Suppressor macrophage (primary cell): ENCODE measurements at places on chromosomes 4 and X.

DNA sequence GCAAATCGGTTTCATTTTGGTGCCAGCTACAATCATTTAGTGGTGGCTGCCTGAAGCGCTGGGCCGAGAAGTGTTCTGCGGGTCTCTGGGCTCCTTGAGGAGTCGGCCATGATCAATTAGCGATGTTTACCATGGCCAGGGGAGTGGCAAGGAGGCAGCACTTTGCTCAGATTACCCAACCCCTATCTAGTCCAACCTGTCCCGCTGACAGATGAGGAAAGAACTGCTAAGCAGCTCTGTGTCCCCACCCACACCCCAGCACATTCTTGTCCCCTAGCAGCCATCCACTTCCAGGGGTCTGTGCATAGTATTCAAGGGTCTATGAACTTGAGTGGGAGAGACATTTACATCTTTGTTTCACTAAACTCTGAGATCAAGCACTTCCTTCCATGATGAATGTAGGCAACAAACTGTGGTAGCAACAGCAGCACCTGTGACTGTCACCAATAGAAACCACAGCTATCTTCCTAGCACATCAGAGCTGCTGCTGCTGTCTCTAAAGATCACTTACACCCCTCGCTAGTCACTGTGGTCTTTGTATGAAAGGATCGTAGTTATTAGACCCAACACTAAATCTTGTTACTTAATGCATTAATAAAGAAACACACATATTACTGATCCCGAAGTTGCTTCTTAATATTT lies 331.6 kb downstream of the BCOR start:
- no peak for DNase-seq

- no peak for DNase-seq
These were observed 168.5 kb downstream of the IL15 start for GRCh38 chr4:141804836-141805235.

- no peak for DNase-seq
These were observed 62.0 kb downstream of the ASMT start for GRCh38 chrX:1676866-1677265.

DNA sequence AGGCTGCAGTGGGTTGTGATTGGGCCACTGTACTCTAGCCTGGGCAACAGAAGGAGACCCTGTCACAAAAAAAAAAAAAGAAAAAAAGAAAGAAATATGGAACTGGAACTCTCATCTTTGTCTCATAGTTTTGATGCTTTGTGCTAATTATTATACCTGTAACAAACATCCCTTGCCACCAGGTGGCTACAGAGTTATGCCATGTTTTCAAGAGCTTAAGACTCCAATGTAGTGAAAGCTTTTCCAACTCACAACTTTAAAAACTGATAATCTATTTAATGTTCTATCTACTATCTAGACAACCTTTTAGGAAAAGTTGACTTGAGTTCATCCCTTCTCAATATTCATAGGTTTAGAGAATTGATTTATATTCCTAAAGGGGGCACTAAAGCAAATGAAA lies 42.4 kb downstream of the HTR2C start:
- peak; percentile 1 for DNase-seq

DNA sequence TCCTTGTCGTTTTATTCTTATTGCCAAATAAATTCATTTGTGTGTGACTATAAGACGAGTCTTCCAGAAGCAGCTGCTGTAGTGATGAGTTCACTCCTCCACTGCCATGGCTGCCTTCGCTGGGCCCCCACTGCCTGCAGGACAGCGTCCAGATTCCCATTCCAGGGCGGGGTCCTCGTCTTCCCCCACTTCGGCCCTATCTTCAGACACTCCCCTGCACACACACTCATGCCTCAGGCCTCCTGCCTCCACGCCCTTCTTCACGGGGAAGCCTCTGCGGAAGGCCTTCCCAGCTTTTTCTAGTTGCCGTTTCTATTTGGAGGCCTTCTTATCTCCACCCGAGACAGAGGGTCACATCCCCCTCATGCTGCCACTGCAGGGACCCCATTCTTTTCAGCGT lies 80.4 kb downstream of the SHROOM2 start:
- no peak for DNase-seq

DNA sequence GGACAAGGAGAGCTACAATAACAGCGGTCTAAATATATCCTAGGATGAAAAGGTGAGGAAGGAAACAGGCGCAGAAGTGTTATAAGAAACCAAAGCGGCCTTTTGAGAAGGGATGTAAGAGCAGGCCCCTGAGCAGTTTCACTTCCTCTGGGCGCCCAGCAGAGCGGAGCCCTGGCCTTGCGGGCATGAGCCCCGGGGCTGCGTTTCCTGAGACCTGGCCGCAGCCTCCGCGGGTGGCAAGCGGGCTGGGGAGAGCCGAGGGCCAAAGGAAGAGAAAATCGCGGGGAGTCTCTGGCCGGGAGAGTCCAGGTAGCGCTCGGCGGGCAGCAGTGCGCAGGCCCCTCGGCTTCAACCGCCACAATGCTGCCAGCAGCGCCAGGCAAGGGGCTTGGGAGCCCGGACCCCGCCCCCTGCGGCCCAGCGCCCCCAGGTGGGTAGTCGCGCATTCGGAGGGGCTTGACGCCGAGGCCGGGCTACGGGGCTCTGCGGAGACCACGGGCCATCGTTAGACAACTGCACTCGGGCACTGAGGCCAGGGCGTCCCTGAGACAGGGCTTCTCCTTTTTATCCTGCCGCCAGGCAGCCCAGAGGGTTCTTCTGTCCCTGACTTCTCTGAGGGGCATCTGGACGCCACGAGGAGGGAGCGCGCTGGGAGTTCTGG lies at the start of gene BANK1:
BANK1 (plus strand) TSS at position 210 of the 661 bp plus-strand sequence; CDS start at position 361, 151 bp downstream.
- peak; percentile 83 for DNase-seq

DNA sequence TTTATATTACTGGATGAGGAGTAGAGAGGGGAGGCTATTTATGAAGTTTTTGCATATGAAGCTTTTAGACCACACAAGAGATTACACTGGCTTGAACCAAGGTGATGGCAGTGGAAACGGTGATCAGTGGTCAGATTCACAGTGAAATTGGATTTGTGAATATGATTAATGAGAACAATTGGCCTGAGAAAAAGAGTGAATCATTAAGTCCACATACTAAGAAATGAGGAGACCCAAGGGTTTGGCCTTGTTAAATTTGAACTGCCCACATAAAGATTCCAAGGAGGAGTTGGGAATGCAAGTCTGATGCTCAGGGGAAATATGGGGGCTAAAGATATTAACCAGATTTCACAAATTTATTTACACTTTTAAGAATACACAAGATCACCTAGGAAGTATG lies 155.3 kb upstream of the ADGRL3 start:
- DNase-seq: no peak

- no peak for DNase-seq
These were observed 22.2 kb upstream of the GALNT7 start for GRCh38 chr4:173146456-173146855.

DNA sequence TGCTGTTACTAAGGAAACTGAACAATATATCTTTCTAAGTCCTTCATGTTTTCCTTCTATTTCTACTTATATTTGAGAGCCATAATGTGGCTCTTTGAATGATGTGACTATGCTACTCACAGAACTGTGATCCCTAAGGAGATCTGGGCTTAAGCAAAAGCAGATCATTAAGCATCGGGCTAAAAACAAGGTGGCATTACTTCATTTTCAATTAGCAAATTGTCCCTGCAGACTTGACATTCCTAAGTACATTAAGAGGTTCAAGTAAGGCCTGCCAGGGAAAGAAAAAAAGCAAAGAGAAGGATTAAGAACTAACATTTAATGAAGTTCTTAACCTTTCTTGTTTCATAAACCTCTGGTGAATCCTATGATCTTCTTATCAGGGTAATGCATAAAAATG lies 447.6 kb downstream of the PDGFC start:
- no peak for DNase-seq

GRCh38 chrX:31435592-31435991 lies 363.8 kb upstream of the FTHL17 start:
- DNase-seq: no peak

- DNase-seq: peak; percentile 8
These were observed 265.9 kb downstream of the ZNF674 start for GRCh38 chrX:46279214-46279924.

DNA sequence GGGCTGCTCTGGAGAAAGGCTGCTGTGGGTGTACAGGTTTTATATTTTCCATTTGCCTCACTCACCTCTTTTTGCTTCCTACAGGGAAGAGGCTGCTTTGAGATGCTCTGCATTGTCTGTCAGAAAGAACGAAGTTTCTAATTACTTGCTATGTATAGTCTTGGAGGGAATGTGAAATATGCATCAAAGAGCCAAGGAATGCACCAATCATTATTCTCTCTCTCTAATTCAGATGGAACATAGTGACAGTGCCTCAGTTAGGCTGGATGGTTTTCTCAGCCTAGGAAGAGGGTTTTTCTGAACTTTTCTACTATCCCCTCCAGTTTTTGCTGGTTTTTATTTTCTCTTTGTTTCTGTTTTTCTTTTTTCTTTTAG lies 106.8 kb upstream of the SLC4A4 start:
- no peak for DNase-seq

DNA sequence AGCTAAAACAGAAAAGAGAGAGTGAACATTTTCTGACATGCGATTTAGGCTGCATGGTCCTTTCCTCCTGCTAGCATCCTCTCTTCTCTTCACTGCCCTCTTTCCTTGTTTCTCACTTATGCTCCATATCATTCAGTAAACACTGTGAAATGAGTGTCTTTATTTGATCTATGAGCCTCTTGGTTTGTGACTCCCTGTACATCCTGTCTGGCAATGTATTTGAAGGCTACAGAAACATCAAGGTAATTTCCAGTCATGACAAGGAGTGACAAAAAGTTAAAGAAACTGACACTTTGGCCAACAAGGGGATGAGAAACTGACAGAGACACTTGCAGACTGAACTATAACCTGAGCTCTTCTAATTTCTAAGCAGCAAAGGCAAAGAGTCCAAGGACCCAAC lies 8.7 kb downstream of the FTHL17 start:
- DNase-seq: no peak

DNA sequence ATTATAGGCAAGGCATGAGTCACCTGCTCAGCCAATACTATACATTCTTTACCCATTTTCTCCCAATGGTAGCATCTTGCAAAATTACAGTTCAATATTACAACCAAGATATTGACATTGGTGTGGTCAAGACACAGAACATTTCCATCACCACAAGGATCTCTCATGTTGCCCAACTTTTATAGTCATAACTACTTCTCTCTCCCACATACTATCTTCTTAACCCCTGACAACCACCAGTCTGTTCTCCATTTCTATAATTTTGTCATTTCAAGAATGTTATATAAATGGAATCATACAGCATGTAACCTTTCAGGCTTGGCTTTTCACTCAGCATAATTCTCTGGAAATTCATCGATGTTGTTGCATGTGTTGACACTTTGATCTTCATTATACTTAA lies 144.9 kb downstream of the ENOX2 start:
- DNase-seq: no peak

GRCh38 chr4:110135076-110135475 lies 63.3 kb downstream of the ELOVL6 start:
- no peak for DNase-seq

DNA sequence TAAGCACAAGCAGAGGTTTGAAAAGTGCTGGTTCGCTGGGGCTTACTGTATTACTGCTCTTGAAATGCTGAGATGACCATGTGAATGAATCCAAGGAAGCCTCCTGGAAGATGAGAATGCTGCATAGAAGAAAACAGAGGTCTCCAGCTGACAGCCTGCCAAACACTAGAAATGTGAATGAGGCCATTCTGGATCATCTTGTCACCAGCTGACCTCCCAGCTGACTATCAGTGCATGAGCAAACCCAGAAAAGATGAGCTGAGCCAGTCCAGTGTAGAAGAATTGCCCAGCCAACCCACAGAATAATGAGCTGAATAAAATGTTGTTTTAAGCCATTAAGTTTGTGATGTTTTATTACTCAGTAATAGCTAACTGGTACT lies 49.1 kb upstream of the DYNLT3 start:
- DNase-seq: no peak

DNA sequence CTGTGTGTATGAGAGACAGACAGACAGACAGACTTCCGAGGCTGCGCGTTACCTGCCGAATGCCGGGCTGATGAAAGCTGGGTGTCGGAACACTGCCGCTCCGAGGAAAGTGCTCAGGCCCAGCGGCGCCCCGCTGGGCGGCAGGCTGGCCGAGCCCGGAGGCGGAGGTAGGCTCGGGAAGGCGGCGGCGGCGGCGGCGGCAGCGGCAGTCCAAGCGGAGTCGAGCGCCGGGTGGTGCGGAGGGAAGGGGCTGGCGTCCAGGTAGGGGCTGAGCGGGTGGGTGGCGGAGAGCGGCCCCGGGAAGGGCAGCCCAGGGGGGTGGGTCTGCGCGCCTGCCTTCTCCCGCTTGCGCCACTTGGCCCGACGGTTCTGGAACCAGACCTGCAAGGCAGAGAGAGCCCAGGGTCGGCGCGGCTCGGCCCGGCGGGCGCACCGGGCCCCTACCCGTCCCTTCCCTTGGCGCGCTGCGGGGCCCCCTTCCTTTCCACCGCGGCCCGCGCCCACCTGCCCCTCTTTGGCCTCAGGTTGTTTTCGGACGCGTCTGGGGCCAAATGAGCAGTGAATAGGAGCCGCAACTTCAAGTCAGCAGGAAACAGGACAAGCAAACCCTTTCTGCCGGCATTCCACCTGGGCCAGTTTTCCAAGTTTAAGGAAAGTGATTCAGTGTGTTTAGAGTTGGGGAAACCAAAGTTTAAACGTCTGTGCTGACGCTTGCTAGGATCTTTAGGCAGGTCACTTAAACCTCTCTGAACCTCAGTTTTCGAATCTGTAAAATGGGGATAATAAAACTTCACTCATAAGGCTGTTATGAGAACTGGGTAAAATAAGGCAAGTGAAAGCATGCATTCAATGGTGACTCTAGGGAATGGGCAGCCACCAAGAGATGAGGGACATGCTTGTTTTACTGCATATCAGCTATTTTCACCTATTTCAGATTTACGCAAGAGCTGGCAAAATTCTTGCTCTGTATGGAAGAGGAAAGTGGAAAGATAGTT lies 8.4 kb downstream of the ARX start:
- no peak for DNase-seq

GRCh38 chr4:55938481-55938880 lies 10.3 kb upstream of the CEP135 start:
- no peak for DNase-seq

- DNase-seq: peak; percentile 38
These were observed 2.2 kb upstream of the CFI start for GRCh38 chr4:109803924-109804571.

- no peak for DNase-seq
These were observed 102.2 kb downstream of the SLC2A9 start for GRCh38 chr4:9919047-9919446.
